ENCODE measurements at places on chromosomes 1 and 21.
A peak's percentile ranks its signal among the peaks of the same experiment; 100 is the strongest.

DNA sequence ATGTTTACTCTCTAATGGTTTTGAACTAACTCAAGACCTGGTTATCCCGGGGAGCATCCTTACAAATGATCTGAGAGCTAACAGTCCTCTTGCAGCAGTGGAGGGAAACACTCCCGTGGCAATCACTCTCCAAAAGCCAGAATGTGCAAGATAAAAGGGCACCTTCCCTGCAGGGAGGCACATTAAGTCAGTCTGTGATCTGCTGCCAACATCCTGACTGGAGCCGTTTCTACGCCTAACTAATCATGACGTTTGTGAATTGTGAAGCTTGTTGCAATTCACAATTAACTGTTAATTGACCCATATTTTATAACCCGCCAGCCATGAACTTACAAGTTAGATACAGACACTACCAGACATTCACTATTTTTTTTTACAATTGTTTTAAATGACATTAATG lies 52.1 kb upstream of the LGALS8 start:
- no peak for DNase-seq

DNA sequence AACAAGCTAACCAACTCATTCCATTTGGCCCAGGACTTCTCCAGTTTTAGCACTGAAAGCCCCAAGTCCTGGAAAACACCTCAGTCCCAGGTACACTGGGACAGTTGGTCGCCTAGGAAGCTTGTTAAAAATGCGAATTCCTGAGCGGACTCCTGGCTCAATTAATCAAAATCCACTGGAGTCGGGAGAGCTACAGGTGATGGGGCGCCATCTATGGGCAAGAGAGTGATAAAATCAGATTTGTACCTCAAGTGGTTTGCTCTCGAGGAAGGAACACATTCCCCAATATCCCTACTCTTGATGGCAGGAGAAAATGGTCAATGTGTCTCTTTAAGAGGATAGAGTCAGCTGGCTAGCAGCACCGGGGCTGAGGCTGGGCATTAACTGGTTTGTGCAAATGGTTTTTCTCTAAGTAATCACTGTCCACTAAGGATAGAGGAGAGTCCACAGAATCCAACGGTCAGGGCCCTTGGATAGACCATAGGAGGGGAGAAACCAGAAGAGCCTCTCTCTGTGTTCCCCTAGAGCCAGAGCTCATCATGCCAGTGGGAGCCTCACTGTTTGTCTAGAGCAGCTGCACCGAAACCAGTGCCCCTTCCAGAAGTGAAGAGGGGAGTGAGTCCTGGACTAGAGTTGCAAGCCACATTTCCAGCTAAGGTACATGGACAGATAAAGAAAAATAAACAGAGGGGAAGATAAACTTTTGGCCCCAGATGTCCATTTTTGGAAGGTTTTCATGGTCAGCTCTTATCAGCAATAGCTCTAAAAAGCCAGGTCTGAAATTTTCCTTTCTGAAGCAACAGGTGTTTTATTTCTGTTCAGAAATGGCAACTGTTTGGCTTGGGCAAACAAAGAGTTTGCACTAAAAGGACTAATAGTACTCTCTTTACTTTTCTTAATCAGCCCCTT lies 148.5 kb downstream of the TENT5C start:
- peak; percentile 64 for DNase-seq

DNA sequence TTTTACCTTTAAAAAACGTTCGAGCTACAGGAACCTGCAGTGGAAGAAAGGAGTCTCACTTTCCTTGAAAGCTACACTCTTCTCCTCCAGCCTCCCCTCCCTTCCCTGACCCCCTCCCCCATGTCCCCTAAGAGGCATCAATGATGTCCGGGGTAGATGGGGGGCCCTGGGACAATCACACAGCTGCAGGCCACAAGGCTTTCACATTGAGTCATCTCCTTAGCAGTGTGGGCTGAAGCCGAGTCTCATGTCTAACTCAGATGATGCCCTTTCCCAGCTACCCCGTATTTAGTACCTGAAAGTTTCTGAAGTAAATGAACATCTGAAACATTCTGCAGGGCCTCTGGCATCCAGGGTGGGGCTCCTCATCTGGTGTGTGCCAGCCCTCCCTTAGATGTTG lies 6.3 kb upstream of the GPR25 start:
- DNase-seq: no peak

DNA sequence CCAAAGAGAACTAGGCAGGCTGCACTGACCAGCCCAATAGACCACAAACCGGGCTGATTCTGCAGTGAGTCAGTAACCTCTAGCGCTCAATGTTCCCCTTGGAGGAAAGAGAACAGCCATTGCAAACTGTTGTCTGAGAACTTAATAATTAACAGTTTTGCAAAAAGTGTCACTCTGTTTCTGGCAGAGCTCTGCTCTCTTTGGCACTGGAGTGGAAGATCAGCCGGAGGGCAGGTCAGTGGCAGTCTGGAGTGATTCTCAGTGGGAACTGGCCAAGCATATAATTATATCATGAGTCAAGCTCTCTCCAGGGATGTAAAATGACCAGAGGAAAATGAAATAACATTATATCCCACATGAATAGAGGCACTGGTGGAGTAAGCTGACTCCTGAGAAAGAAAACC lies 238.3 kb downstream of the HLX start:
- no peak for DNase-seq

- no peak for DNase-seq
Observed at GRCh38 chr21:34279285-34279684, 84.5 kb upstream of the KCNE2 start.

DNA sequence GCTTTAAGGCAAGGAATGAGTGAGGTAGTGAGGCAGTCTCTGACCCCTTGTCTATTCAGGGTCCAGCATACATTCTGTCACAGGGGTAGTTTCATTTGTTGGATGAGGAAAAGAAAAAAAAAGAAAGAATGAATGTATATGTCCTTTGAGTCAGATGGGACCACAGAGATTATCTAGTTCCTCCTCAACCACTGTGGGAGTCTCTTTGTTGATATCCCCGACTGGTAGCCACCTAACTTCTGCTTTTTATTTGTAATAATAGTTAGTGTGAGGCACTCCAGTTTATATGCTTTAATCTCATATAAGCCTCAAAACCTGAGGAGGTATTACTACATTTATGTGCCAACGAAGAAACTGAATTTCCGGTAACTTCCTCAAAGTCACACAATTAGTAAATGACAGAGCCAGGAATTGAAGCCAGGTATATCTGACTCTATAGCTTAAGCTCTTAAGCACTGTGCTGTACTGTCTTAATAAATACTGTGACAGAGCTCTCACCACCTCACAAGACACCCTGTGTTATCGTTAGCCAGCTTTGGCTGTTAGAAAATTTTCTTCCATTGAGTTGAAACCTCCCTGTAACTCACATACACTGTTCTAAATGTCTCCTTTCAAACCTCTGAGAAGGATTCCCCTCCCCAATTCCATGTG lies 82.2 kb downstream of the MDM4 start:
- DNase-seq: no peak

All from NCI-H524 (cell line).